ENCODE measurements at places on chromosomes 7 and 10. TPM values are rescaled to one million over a fixed set of nuclear protein-coding genes. Genes with fewer than 3 reads are reported as not detected.

TET1 gene
- 9.9 TPM for polyA plus RNA-seq

TEX36 gene
- not detected for polyA plus RNA-seq

TNS3 gene
- 94.7 TPM for polyA plus RNA-seq

CHRM2 gene
- polyA plus RNA-seq: 2.9 TPM

DNA sequence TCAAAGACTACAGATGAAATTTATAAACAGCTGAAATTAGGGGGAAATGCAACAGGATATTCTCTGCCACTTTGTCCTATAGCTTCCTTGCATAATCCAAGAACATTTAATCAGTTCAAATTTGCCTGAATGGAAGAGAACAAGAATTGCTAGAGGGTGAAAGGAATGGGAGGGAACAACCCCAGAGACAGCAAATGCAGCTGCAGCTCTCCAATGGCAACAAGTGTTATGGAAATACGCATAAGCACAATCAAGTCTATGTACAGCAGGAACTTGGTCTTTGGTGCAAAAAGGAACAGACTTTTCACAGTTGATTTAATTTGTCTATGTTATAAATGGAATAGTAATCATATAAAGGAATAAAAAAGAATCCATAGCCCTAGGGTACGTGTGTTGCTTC is 269.0 kb upstream of the ETV1 start:
- no peak for DNase-seq

GRCh38 chr10:114046087-114046458 is 2.4 kb downstream of the ADRB1 start:
- DNase-seq: no peak

GRCh38 chr10:31147210-31147608 is 115.5 kb upstream of the ZNF438 start:
- no peak for DNase-seq

GRCh38 chr7:3028758-3029093 is 14.9 kb downstream of the CARD11 start:
- DNase-seq: no peak

DNA sequence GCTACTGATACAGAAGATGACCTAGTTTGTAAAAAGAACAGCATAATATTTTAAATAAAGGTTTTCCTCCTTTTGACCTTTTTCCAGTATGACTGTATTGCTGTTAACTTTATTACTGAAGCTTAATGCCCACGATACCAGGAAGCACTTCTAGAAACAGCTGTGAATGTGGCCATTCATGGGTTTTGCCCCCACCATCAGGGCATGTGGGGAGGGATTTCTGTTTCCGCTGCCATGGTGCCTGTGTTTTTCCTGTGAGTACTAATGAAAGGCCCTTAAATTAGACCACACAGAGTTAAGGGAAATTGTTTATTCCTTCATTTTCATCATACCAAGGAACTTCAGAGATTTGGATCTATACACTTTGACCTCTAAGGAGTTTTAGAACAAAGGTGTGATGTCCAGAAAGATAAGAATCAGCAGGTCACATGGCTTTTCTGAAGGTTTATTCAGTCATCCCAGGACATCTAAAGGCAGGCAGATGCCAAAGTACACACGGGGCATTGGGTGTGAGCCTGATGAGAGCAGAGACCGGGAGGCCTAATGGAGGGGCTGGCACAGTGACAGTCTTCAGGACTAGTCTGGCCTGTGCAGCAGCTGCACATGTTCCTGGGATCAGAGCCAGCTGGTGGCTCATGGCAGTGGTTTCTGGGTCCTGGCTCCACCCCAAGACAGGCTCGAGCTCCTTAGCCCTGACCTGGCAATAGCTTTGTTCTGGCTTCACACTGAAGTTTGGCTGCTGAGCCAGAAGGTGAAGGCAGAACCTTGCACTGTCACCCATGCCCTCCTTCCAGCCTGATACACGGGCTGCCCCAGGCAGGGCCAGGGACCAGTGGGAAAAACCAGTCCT is 190.9 kb downstream of the REEP3 start:
- no peak for DNase-seq

GRCh38 chr7:23654508-23654907 is 25.5 kb upstream of the FAM221A start:
- DNase-seq: no peak

GRCh38 chr10:43653746-43654145 is 5.1 kb upstream of the ZNF32 start:
- no peak for DNase-seq

GRCh38 chr10:11193001-11193551 is 175.4 kb downstream of the CELF2 start:
- no peak for DNase-seq

GRCh38 chr7:127895814-127896280 is 135.4 kb downstream of the LRRC4 start:
- no peak for DNase-seq
